Heart right ventricle (tissue), 16 donors: ENCODE measurements at places on chromosomes 2 and 18. TPM values are rescaled to one million over a fixed set of nuclear protein-coding genes. Genes with fewer than 3 reads are reported as not detected.

- DNase-seq = no peak
Measured at GRCh38 chr2:63594660-63595059, 5.9 kb downstream of the MDH1 start.

- DNase-seq = no peak
Measured at GRCh38 chr2:33421820-33422219, 54.6 kb upstream of the RASGRP3 start.

DNA sequence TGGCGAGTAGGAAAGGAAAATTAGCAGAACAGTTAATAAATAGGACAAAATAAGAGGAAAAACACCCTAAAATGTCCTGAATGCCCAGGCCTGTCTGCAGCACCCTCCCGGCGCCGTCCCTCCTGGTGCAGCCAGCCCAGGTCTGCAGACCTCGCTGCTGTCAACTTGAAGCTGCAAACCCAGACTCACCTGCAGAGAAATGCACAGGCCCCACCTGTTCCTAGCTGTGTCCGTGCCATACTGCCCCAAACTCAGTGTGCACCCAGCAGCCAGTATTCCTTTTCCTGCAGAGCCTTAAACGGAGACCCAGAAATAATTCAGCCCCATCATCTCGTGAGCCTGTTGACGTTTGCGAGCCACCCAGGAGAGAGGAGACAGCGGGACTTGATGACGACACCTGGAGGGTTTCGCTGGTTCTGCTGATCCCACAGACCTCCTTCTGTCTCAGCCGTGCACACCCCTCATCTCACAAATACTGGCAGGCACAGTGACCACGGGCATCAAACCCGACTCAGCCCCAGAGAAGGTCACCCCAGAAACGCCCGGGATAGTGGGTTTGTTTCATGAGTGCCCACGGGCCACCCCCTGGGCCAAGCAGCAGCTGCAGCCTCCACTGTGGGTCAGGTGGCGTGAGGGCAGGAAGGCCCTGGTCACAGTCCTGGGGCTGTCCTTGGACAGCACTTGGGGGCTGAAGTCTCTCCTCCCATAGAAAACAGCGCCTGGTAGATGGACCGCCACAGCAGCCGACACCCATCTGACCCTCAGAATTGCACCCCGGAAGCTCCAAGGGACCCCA, 239.5 kb upstream of the SALL3 start:
- DNase-seq = no peak

DNA sequence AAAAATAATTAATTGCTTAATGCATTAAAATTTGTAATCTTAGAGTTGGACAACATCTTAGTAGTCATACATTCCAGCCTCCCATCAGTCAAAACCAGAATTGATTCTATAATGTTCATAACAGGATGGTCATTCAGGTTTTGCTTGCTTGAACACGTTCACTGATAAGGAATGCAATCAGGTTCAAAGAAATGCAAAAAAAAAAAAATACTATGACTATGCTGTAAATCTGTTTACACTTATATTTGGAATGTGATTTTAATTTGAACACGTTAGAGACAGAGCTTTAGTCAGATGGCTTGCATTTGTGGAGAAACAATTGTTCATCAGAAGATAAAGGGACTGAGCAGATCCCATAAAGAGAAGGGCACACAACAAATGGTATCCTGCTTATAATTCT, 131.3 kb upstream of the UNC80 start:
- DNase-seq = no peak

DNA sequence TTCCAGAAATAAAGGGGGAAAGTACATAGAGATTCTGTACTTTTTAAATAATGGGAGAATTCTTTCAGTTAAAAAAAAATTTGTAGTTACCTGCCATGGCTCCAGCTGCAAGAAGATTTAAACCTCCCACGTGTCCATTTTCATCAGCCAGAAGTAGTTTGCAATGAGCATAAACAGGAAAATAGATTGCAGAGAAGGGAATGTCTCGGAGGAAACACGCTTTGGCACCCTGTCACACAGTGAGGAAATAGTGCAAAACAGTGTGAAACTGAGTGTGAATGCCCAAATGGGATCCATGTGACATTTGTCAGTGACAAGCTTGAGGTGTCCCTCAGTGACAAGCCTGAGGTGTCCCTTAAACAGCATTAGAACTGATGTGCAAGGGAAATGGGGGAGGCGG, 102.7 kb downstream of the SLC25A12 start:
- DNase-seq = no peak

The NAPG gene
- 35.4 TPM for total RNA-seq

DNA sequence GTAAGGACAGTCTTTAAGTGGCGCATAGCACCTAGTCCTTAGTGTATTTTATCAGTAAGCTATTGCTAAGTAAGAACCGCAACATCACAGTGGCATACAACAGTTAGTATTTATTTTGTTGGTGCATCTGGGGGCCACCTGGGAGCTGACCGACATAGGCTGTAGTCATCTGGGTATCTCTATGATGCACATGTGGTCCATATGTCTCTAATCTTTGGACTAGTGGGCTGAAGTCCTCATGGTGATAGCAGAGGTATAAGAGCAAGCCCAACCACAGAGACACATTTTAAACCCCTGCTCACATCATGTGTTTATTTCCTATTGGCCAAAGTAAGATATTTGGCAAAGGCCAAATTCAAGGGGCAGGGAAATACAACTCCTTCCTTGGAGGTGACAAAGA, 2.9 kb downstream of the CAMKMT start:
- DNase-seq = no peak

The PHOSPHO2 gene
- 4.1 TPM for total RNA-seq

DNA sequence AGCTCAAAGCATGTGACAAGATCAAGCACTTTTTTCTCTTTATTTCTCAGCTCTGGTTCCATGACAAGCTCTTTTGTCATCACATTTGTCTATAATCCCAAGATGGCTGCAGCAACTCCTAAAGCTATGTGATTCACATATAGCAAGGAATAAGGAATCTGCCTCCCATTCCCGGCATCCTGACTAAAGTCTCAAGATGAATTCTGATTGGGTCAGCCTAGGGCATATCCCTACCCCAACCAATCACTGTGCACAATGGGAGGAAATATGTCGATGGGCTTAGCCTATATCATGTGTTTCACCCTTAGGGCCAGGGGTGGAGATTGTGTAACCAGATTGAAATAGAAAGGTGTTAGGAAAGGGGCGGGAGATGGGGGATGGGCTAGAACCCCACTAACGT, 23.1 kb upstream of the COLEC12 start:
- no peak for DNase-seq

The LAMA1 gene
- 0.10 TPM for total RNA-seq

- no peak for DNase-seq
Measured at GRCh38 chr2:237411683-237412423, 2.1 kb downstream of the COL6A3 start.

GRCh38 chr2:227871375-227871791, at the start of gene DAW1:
Gene DAW1, plus strand, starts transcription at chr2:227871631. Its CDS starts 59 bp downstream, at chr2:227871690.
- peak; percentile 70 for DNase-seq
